Muscle of leg (tissue), 16 donors: ENCODE measurements at places on chromosomes 5 and 9. TPM values are rescaled to one million over a fixed set of nuclear protein-coding genes. Genes with fewer than 3 reads are reported as not detected.

The BSPRY gene
- total RNA-seq, result 0.22 TPM

The PCDHGB4 gene
- 4.2 TPM for total RNA-seq

The GPR151 gene
- total RNA-seq, result not detected

The PCDHGA6 gene
- 3.5 TPM for total RNA-seq

The VDAC1 gene
- total RNA-seq, result 218 TPM
